ENCODE measurements at places on chromosomes 2 and 18.
A peak's percentile ranks its signal among the peaks of the same experiment; 100 is the strongest.

GRCh38 chr2:155389224-155389623, 690.7 kb downstream of the KCNJ3 start:
- no peak for DNase-seq

DNA sequence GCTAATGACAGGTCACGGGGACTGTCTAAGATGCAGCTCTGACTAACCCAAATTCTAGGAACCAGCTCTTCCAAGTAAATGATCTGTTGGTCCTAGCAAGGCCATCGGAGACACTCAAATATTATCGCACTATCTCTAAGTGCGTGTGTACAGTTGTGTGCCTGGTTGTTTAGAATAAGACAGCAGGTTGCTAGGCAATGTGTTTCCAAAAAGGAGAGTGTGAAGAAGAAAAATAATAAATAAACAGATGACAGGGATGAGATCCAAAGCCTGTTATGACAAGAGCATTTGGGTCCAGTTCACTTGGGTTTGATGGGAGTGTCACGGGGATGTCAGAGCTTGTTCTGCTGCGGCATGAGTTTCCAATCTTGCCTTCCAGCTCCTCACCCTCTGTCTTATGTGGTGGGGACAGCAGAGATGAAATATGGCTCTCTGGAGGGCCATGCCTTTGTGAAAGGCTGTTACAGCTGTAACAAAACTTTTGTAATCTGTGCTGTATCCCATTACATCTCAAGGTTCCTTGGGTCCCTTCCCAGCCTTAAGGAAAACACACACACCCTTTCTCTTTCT, 127.5 kb upstream of the TNP1 start:
- DNase-seq: no peak

DNA sequence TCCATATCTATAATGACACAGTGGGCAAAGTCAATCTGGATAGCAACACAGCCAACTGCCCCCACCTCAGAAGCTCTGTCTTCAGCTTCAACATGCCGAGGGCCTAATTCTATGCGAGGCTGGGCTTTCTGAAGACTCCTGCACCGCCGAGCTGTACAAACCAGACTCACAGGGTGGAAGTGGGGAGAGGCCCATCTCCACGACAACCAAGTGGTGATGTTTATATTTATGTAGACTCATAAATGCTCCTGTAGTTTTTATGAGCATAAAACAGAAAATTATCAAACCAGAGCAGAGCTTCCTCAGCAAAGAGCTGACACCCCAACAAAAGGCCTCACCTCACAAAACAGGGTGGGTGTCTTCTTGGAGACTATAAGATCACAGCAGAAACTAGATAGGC, 77.0 kb upstream of the LGALSL start:
- DNase-seq: no peak

- no peak for DNase-seq
These were observed 762.4 kb downstream of the DSC3 start for GRCh38 chr18:30280186-30280585.

DNA sequence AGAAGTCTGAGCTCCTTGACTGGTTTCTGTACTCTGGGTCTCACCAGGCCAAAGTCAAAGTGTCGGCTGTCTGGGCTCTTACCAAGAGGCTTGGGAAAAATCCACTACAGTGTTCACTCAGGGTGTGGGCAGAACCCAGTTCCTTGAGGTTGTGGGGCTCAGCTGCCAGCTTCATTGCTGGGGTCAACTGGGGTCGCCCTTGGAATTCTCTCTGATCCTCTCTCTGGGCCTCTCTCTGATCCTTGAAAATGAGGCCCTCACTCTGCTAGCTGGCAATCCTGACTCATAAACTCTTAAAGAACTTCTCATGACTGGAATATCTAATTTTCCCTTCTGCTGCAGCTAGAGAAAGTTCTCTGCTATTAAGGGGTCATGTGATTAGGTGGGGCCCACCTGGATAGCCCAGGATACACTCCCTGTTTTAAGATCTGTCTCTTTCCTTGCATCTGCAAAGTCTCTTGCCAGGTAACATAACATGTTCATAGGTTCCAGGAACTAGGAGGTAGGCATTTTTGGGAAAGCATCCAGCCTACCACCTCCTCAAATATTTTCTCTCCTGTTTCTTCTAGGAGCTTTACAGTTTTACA, 66.3 kb downstream of the SP110 start:
- no peak for DNase-seq

GRCh38 chr2:84048964-84049363, 410.1 kb downstream of the SUCLG1 start:
- DNase-seq: no peak

- DNase-seq: peak; percentile 72
These were observed 145.4 kb upstream of the RIOK3 start for GRCh38 chr18:23307567-23308295.

GRCh38 chr2:74528600-74529356, 728 bp downstream of the AUP1 start:
- no peak for DNase-seq

- DNase-seq: no peak
These were observed 11.3 kb downstream of the PTPRN start for GRCh38 chr2:219297766-219298456.

DNA sequence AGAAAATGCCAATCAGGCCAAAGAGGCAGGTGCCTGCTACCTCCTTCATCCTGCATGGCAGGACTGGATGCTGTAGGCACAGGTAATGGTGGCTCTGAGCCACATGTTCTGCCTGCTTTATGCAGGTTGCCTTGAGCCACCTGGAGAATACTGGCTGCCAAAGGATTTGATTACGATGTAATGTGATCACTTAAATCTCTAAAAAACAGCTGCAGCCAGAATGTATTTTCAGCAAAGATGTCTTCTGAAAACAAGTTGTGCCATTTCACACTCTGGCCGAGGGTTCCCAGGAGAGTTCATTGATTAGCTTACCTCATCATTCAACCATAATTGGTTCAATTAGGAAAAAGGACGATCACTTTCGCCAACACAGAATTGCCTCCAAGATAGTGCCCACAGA, 17.9 kb upstream of the MSGN1 start:
- no peak for DNase-seq

DNA sequence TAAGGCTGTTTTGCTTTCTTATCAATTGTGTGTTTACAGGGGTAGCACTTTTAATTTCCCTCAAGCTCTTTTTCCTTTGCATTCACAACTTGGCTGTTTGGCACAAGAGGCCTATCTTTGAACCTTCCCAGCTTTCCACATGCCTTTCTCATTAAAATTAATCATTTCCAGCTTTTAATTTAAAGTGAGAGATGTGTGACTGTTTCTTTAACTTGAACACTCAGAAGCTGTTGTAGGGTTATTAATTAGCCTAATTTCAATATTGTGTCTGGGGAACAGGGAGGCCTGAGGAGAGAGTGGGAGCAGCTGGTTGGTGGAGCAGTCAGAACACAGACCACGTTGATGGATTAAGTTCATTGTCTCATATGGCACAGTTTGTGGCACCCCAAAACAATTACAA, 4.7 kb downstream of the ASB1 start:
- no peak for DNase-seq

- DNase-seq: peak; percentile 30
These were observed 1162.7 kb upstream of the ZEB2 start for GRCh38 chr2:145682546-145683157.

- DNase-seq: no peak
These were observed 164.4 kb upstream of the SKOR2 start for GRCh38 chr18:47415881-47416280.

- peak; percentile 78 for DNase-seq
These were observed 24.3 kb downstream of the MOCOS start for GRCh38 chr18:36211612-36212065.

DNA sequence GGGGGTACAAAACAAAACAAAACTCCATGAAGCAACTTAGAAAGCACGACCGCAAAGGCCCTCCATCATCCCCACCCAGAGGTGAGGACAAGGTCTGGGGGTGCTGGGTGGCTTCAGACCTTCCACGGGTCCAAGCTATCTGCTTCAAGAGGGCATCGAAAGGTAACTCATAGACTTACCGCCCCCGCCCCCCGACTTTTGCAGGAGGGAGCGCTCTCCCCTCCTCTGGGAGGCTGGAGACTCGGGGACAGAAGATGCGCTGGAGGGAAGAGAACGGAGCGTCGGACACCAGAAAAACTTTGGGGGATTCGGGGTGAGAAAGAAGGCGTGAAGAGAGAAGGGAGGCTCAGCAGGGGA, 300 bp upstream of the STON1 start:
- DNase-seq: no peak

GRCh38 chr2:204255526-204255925, 289.7 kb upstream of the PARD3B start:
- no peak for DNase-seq

GRCh38 chr2:155975734-155976133, 356.8 kb downstream of the NR4A2 start:
- DNase-seq: no peak

DNA sequence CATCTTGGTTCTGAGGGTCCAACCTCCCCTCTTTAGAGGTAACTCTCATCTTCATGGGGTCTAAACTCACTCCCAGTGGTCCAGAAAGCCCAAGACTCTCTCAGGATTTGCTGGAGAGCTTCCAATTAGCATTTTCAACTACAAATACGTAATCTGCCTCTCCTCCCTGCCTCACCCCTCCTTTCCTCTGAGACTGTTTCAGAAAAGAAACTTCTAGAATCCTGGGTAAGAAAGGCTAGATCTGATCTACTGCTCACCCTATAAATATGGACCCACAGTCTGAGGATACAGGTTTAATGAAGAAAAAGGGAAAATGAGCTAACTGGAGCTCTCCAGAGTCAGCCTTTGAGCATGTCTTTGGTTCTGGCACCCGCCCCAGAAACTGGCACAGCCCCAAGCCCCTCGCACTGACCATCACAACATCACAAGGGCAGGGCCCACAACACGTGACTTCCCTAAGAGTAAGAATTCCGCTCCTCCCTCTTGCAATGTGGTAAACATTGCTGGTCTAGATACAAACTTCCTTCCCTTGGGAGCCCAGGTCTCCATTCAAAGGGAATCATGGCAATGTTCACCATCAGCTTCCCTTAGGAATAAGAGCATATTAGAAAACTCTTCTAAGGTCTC, 21.7 kb upstream of the IHH start:
- DNase-seq: no peak

GRCh38 chr2:60972889-60973656, 44.4 kb upstream of the PEX13 start:
- DNase-seq: no peak

DNA sequence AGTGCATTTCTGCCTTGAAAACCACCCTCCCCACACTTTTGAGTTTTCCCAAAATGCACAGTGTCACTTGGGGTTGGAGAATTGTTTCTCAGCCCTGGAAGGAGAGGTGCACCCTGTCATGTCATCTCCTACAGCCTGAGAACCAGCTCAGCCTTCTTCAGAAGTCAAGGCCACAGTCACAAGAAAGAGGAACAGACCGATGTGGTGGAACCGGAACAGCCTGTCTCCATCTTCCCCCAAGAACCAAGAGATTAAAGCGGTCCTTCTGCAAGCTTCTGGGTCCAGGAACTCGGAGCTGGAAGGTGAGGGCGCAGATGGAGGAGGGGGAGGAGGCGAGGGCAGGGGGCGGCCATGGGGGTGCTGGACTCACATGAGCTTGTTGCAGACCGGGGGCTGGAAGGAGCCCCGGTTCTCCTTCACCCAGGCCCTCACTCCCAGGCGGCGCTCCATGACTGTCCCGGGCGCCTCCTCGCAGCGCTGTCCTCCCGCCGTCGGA, 248 bp downstream of the HAAO start:
- DNase-seq: no peak

DNA sequence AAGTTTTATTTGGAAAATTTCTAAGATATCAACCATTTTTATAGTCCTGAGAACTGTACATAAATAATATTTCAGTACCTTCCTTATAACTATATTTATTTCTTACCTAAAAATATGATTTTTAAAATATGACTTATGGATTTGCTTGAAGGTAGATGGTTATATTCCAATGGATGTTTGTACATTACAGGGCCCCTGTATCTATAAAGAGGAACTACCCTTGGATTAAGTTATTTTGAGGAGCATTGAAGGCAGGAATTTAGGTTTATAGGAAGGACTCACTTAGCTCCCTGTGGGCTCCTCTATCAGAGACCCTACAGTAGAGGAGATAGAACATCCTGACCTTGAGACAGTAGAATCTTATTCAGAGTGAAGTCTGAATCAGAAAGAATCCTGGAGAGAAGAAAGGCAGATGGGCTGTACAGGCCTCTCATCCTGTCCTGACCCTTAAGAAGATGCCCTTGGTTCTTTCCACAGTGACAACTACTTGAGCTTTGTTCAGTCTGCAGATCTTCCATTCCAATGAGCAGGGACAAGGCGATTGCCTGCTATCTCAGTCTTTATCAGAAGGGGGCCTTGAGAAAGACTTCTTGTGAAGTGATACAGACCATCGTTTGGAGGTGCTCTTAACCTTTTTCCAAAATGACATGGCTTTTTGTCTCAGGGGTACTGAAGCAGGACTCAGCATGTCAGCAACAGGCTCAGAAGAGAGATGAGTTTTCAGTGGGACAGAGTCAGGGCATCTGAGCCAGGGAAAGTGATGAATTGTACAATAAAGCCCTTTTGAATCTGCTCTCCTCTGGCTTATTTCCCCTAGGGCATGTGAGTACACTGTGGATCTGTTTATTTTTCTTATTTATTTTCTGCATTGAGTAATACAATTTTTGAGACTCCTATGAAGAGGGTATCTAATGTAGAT, 20.9 kb downstream of the OXER1 start:
- DNase-seq: no peak

- no peak for DNase-seq
These were observed 39.4 kb downstream of the RNF144A start for GRCh38 chr2:6956566-6956965.

DNA sequence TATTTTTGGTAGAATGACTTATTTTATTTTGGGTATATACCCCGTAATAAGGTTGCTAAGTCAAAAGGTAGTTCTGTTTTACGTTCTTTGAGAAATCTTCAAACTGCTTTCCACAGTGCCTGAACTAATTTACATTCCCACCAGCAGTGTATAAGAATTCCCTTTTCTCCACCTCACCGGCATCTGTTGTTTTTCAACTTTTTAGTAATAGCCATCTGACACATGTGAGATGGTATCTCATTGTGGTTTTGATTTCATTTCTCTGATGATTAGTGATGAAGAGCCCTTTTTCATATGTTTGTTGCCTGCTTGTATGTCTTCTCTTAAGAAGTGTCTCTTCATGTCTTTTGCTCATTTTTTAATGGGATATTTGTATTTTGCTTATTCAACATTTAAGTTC, 215.2 kb upstream of the TFPI start:
- DNase-seq: peak; percentile 12

DNA sequence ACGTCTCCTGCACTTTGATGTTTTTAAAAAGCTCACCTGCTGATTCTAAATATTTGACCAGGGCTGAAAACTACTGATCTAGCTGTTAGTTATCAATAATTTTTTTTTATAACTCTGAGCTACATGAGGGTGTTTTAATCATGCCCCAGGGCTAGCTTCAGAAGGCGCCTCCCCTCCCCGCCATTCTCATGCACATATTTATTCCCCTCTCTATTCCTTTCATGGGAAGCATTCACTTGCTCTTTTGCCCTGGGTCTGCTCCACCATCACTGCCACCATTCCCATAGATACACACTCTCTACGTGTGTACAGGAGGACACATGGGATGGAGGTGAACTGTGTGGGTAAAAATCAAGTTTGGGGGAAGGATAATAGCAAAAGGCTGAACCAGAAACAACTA, 101.0 kb downstream of the PLA2R1 start:
- DNase-seq: no peak

GRCh38 chr18:41850781-41851180, 104.3 kb upstream of the PIK3C3 start:
- DNase-seq: no peak

- peak; percentile 62 for DNase-seq
These were observed 54.6 kb upstream of the GPR17 start for GRCh38 chr2:127591221-127591923.

- peak; percentile 53 for DNase-seq
These were observed 17.2 kb downstream of the MYO1B start for GRCh38 chr2:191262436-191262835.

Measured in fibroblast of skin of right biceps (primary cell).